ENCODE measurements at places on chromosomes 13 and 19.
A peak's percentile ranks its signal among the peaks of the same experiment; 100 is the strongest.

- DNase-seq = peak; percentile 81
Observed at GRCh38 chr19:1863638-1864479, 480 bp upstream of the KLF16 start.

DNA sequence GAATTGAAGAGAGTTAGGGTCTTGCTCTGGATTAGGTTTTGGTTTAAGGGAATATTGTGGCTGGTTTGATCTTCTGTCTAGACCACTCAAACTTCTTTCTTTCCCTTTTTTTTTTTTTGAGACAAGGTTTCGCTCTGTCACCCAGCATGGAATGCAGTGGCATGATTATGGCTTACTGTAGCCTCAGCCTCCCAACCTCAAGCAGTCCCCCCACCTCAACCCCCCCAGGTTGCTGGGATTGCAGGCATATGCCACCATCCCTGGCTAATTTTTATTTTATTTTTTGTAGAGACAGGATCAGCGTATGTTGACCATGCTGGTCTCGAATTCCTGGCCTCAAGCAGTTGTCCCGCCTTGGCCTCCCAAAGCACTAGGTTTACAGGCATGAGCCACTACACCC lies 21.2 kb downstream of the ARHGAP35 start:
- no peak for DNase-seq

DNA sequence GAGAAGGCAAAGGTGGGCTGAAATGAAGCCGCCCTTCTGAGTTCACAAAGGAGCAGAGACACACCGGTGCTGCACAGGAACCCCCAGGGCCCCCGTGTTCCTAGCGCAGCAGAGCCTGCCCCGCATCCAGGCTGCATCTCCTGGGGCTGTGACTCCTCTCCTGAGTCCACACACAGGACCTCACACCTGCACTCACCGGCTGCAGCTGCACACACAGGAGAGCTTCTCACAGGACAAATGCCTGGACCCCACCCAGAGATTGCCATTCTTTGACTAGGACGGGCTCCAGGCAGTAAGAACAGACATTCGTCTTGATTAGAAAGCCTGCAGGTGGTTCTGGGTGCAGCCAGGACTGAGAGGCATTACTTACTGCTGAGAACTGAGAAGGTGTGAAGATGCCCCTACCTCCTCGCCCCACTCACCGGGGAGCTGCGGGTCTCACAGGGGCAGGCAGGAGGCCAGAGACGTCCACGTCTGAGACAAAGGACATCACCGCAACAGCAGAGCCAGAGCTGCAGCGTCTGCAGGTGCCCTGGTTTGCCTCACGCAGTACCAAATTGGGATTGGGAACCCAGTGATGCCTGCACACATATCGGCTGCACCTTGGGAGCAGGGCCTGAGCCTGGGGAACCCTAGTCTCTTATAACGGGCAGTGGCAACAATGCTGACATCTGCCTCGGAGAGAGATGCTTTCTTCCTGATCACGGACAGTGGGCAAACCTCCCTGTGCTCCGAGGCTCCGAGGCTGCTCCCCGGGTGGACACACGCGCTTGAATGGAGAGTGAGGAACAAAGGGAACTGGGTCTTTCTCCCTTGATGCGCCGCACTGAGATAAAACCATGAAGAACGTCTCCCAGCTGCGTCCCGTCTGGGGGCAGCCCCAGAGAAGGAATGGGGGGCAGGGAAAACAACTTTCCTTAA lies 50.4 kb downstream of the RASA3 start:
- DNase-seq = no peak

DNA sequence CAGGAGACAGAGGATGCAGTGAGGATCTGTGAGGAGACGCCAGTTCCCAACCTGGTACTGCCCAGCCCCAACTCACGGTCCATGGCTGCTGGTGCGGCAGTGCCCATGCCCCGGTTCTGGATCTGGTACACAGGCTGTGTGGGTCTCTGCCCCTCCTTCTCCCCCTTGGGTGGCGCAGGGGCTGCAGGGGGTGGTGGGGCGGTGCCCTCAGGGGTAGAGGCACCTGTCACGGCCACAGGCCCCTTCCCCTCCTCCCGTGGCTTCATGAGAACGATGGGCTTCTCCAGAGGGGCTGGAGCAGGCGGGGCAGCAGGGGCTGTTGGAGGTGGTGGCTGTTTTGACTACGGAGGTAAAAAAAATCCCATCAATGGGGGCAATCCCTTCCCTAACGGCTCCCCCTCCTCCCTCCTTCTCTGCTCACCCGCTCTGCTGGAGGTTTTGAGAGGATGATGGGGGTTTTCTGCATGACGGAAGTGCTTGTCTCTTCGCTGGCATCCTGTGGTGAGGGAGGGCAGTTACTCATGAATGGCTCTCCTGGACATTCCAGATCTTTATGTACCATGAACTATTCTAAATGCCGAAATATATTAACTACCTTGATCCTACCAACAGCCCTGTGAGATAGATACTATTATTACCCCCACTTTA lies 7.1 kb downstream of the SMG9 start:
- no peak for DNase-seq

DNA sequence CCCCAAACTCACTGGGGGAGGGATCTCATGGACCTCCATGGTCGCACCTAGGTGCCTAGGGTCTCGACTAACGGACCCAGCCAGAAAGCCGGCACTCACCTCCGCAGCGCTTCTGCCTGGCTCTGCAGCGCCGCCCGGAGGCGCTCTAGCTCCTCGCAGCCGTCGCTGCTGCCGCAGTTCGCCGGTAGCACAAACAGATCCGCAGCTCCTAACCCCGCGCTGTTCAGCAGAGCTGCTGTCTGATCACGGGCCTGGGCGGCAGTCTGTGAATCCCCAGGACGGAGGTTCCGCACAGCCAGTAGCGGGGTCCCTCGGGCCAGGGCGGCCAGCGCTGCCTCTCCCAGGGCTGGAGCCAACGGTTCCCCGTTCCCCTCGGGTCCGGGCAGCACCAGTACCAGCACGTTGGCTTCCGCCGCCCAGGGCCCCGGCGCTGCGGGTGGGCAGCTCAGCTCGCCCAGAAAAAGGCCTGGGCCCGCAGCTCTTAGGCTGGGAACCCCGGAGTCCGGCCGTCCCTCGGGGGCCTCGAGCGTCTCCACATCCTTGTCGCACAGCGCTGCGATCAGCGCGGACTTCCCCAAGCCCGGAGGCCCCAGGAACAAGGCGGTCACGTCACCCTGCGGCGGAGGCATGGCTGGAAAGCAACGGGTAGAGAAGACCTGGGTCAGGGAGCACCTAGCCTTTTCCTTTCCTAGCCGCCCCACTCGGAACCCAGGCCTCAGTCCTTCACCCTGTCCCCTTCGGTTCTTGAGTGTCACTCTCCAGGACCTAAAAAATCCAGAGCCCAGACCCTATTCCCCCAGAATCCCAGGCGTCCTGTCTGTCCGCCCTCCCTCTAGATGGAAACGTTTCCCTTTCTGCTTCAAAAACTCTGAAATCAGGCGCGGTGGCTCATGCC lies 977 bp downstream of the IRGQ start:
- peak; percentile 75 for DNase-seq

- no peak for DNase-seq
Observed at GRCh38 chr13:97468331-97468730, 34.4 kb downstream of the RAP2A start.

DNA sequence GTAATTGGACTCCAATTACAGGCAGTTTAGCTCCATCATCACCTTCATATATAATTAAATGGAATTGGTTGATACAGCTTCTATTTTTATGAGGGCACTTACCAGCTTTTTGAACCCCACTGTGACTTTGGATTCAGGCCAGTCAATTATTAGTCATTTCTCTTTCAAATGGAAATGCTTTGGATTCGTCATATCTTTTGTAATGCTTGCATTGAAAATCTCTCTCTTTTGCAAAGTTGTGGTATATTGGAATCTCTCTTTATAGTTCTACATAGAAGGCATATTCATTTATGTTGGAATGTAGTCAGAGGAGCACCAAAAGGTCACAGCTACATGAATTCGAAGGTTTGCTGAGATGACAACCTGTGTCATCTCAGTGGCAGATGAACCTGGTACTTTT lies 1074.3 kb upstream of the SLC10A2 start:
- no peak for DNase-seq

- DNase-seq = no peak
Observed at GRCh38 chr13:62061751-62062150, 646.1 kb upstream of the PCDH20 start.

DNA sequence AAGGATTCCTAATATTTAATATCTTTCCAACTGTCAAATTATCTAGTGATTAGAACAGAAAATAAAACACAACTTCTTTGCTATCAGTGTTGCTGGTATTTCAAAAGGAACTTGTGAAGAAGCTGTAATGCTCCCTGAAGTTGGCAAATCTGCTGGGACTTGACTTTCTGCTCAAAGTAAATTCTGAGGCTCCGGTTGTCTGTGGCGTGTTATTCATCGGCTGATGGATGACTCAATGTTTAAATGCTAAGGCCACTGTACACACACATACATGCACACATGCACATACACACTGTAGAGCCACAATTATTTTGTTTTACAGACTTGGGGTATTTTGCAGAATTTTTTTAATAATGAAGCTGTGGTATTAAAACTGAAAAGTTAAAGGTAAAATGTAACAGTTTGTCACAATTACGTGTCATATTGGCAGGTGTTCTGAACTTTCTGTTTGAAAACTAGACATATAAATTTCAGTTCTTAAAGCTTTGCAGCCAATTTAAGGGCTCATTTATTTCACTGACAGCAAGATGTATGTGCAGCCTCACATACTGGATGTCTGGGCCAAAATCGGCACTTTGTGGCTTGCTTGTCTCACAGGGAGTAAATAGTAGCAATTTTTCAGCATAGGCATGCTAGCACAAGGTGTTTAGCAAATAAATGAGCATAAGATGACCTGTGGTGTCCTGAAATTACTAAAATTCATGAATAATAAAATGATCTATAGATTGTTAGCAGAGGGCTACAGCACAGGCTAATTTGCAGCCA lies 1691.7 kb upstream of the PCDH20 start:
- no peak for DNase-seq

- no peak for DNase-seq
Observed at GRCh38 chr19:39100500-39101166, 16.5 kb downstream of the ACP7 start.

DNA sequence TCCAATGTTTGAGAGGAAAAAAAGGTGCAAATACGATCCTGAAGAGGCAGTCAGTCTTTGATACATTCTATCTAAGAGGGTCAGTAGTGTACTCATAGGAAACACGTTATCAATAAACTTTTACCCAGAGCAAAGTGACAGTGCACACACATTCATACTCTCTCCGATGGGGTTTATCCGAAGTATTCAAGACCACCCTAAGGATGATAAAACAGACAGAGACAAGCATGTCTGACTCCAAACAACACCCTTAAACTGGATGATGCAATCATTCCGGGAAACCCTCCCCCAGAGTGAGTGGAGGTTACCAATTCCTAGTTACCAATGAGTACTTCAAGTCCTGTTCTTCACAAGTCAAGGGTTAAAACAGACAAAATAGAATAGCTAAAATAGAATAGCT lies 79.1 kb downstream of the DNAJC3 start:
- no peak for DNase-seq

DNA sequence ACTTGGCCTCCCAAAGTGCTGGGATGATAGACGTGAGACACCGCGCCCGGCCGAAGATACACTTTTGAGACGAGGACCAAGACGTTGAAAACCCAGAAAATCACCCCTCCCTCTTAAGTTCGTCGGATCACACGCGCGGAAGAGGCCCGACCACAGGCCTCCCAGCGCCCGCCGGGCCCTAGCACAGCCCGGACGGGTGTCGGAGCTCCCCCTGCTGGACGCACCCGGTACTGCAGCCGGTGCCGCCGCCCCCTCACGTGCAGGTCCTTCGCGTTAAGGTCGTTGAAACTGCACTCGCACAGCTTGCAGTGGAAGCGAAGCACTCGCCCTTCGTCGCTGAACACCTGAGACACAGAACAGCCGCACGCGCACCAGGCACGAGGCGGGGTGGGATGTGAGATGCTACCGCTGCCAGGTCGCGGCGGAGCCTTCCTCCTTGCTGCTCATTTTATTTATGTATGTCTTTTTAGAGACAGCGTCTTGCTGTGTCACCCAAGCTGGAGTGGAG lies 35.7 kb upstream of the MATK start:
- peak; percentile 48 for DNase-seq

- DNase-seq = no peak
Observed at GRCh38 chr13:100594731-100595130, 6.1 kb upstream of the GGACT start.

GRCh38 chr13:50989476-50989875 lies 79.9 kb downstream of the RNASEH2B start:
- peak; percentile 33 for DNase-seq

DNA sequence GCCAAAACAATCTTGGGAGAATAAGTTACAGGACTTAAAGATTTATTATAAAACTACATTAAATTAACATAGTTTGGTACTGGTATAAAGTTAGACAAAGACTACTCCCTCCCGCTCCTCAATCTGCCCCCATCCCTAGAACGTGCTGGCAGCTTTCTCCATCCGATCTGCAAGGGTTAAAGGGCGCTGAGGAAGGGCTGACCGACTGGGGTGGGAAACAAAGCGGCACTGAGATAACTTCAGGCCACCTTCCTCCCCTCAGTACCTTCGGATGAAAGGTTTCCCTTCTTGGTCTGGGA lies 790 bp upstream of the SUGT1 start:
- DNase-seq = no peak

- no peak for DNase-seq
Observed at GRCh38 chr13:85148009-85148408, 651.2 kb downstream of the SLITRK6 start.

GRCh38 chr19:58362272-58362994 lies at the start of gene ZNF497:
Gene ZNF497, minus strand, starts transcription at chr19:58362751. Its CDS starts 5,116 bp downstream, at chr19:58357635.
- peak; percentile 87 for DNase-seq

GRCh38 chr19:46533078-46533620 lies 37.5 kb upstream of the PNMA8B start:
- DNase-seq = no peak

DNA sequence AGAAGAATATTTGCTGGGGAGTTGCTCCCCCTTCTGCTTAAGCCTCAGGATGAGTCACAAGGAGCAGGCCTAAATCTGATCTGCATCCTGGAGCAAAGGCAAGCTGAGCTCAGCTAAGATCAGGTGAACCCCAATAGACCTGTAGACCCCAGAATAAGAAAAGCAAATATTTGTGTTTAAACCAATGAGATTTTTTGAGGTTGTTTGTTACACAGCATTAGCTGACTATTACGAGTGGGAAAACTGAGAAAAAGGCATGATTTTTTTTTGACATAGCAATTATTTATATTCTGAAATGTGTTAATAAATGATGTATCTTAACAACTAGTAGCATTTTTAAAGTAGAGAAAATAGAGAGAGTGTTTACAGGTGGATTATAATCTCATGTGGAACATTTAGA lies 45.1 kb downstream of the ADGRE3 start:
- no peak for DNase-seq

DNA sequence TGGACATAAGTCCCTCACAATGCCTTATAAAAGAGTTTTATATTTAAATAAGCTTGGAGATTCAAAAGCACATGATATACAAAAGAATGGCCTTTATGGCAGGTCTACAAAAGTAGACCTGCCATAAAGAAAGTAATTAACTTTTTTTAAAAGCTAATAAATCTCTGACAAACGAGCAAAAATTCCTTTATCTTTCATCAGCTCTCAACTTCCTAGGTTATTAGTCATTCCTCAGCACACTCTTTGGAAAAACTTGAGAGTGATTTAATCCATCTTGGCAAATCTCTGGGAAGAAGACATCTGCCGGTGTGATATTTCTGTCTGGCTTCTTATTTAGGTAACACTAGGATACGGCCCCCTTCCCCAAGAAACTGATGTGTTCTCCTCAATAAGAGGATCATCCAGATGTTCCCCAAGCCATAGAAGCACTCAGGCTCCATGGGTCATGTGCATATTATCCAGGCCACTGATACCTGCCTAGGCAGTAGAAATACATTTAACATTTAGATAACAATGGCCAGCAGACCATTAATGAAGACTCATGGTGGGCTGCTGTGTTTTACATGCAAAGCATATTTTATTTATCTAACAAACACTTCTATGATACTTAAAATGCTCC lies 372.7 kb downstream of the LIG4 start:
- no peak for DNase-seq

Data from thymus (tissue), 14 donors.